ENCODE measurements at places on chromosomes 2 and 18.

DNA sequence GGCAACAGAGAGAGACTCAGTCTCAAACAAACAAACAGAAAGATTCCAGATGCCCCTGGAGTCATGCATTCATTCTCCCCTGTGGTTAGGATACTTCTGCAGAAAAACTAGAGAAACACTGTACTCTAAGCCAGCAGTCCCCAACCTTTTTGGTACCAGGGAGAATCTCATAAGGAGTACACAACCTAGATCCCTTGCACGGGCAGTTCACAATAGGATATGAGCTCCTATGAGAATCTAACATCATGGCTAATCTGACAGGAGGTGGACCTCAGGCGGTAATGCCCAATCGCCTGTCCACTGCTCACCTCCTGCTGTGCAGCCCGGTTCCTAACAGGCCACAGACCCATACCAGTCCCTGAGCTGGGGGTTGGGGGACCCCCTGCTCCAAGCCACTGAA lies 18.3 kb downstream of the PSME4 start:
- DNase-seq: no peak
- no peak overlapping the region for H3K4me3 ChIP-seq
- no peak overlapping the region for H3K27ac ChIP-seq

DNA sequence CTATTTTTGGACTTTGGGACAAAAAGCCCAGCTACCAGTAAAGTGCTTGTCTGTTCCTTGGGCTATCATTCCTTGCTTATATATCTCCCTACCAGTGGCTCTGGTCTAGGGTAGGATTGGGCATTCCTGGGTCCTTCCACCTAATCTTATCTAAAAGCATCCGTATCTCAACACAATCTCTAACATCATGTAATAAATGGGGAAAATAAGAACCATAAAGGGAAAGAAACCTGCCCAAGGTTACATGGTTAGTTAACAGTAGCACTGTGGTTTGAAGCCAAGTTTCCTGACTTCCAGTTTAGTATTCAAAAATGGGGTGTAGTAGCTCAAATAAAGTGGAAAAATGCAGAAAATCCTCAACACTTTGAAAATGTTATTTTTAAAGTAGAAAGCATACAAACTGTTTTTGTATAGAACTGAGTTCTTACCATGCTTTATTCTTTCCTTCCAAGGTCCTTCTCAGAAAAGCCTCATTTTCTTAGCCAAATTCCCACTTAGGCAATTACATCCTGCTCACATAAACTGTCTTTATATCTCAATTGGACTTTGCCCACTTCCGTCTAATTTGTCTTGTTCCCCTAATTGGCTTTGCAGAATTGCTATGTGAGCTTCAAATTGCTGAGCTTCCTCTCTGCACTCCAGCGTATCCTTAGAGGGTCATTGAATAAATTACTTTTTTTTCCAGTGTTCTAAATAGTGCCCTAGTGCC lies 273.1 kb upstream of the UBE2E3 start:
- no peak for DNase-seq
- no peaks in the 10 kb centered on the region for H3K27me3 ChIP-seq
- H3K4me3 ChIP-seq: no peak overlapping the region
- H3K27ac ChIP-seq: no peak overlapping the region
- H3K4me1 ChIP-seq: no peaks in the 10 kb centered on the region
- no peaks in the 10 kb centered on the region for H3K36me3 ChIP-seq

DNA sequence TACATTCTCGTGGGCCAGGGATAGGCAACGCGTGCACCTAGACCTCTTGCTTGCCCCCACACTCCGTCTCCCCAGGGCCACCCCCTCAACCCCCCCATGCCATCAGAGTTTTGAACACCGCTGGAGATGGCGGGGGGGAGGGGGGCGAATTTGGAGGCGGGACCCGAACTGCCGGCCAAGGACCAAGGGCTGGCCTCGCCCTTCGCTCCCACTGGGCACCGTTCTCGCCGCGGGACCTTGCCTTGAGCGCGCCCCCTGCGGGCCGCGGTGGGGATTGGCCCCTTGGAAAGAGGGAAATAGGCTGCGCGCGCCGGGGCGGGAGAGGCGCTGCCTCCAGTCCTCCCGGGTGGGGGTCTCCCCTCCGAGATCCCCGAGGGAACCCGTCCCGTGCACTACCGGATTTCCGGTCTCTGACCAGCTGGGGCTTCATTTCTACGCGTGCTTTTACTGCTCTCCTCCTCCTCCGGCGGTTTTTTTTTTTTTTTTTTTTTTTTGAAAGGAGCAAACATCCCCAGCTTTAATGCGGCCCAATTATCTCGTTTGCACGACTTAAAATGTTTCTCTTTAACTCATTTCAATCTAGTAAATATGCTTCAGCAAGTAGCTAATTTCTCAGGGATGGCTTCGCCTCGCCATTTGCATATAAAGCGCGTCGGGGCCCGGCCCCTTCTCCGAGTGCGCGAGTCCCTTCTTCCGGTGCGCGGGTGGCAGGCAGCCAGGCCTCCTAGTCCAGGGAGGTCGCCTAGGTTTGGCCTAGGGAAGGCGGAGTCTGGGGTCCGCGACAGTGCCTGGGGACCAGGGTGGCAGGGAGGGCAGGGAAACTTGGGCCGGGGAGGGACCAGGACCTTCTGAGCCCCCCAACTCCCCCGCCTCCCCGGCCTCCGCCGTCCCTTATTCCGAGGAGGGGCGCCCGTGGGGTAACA lies 10.0 kb upstream of the GBX2 start:
- peaks cover 2% of the 10 kb centered on the region for H3K36me3 ChIP-seq
- H3K27me3 ChIP-seq: peaks cover 25% of the 10 kb centered on the region
- H3K27ac ChIP-seq: no peak overlapping the region
- no peak overlapping the region for H3K4me3 ChIP-seq

- DNase-seq: no peak
- no peak overlapping the region for H3K27ac ChIP-seq
- H3K4me1 ChIP-seq: peaks cover 4% of the 10 kb centered on the region
- no peaks in the 10 kb centered on the region for H3K27me3 ChIP-seq
Measured at GRCh38 chr2:199851883-199852282, 891 bp upstream of the FTCDNL1 start.

DNA sequence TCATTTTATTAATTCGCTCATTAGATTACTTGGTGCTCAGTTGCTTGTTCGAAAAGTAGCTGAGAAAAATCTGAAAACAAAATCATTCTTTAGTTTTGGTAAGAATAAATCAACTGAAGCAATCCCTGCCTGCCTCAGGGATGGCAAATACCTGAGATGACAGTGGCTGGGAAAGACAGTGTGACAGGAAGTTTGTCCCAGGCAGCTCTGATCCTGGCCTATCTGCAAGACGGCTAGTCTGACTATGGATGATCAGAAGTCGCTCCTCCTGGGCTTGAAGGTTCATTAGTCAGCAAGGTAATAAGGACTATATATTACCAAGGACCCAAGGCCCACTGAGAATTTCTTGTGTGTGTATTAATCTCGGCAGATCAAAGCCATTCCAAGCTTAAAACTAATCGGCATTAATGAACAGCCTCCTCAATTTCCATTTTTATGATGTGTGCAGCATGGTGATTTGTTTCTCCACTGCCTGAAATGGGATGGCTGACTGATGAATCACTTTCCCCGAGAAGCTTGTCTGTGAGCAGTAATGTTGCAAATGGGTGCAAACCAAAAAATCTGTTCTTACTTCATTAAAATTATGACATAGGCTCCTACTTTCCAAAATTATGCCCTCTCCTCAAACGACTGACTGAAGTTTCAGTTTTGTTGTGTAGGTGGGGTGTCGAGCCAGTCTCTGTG lies 199.9 kb downstream of the ACTR3 start:
- no peak for DNase-seq
- no peaks in the 10 kb centered on the region for H3K27me3 ChIP-seq
- no peak overlapping the region for H3K27ac ChIP-seq
- no peaks in the 10 kb centered on the region for H3K4me1 ChIP-seq
- no peak overlapping the region for H3K4me3 ChIP-seq

- no peaks in the 10 kb centered on the region for H3K36me3 ChIP-seq
- no peaks in the 10 kb centered on the region for H3K27me3 ChIP-seq
- H3K4me3 ChIP-seq: no peak overlapping the region
- no peak overlapping the region for H3K27ac ChIP-seq
Measured at GRCh38 chr2:146312899-146313298, 1531.9 kb upstream of the ACVR2A start.

GRCh38 chr2:10326707-10327594 lies 24.2 kb downstream of the HPCAL1 start:
- H3K36me3 ChIP-seq: peaks cover 13% of the 10 kb centered on the region
- no peak for DNase-seq
- no peak overlapping the region for H3K27ac ChIP-seq
- H3K4me1 ChIP-seq: peaks cover 74% of the 10 kb centered on the region
- no peak overlapping the region for H3K4me3 ChIP-seq

DNA sequence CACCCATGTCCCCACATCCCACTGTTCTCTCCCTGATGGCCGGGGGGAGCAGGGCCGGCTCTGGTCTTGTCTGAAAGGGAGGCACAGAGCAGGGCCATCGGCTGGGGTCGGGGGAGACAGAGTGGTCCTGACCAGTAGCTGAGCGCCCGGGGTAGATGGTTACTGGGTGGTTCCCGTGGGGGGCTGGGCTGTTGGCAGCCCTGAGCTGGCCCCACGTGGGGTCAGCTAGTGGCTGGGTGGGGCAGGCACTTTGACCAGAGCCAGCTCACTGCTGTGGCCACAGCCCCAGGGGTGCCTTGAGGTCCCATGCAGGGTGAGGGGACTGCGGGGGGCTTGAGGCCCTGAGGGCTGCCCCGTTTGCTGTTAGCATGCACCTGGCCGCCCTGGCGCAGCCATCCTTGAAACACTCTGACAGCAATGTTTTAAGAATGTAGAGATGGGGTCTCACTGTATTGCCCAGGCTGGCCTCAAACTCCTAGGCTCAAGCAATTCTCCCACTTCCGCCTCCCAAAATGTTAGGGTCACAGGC lies 12.3 kb upstream of the NEU4 start:
- no peak overlapping the region for H3K27ac ChIP-seq
- no peaks in the 10 kb centered on the region for H3K36me3 ChIP-seq
- no peak for DNase-seq
- H3K4me1 ChIP-seq: peaks cover 2% of the 10 kb centered on the region

- no peak overlapping the region for H3K4me3 ChIP-seq
- no peak for DNase-seq
- peaks cover 16% of the 10 kb centered on the region for H3K4me1 ChIP-seq
- peaks cover 27% of the 10 kb centered on the region for H3K36me3 ChIP-seq
- no peaks in the 10 kb centered on the region for H3K27me3 ChIP-seq
- H3K27ac ChIP-seq: no peak overlapping the region
Measured at GRCh38 chr18:47888156-47888555, 42.3 kb downstream of the SMAD2 start.

DNA sequence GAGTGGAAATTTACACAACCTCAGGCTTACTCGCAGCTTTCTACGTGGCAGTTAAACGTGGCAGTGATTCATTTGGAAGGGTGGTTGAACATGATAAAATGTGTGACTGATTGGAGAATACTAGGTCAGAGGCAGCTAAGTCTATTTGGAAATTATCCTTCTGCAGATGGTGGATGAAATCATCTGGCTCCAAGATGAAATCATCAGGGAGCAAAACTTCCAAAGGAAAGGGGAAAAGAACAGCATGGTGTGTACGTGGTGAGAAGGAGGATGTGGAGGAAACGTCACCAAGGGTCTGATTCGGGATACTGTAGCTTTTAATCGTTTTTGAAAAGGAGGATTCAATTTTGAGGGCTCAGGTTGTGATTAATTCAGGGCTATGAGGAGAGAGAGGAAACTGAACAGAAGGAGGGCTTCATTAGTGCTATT lies 47.9 kb downstream of the COL3A1 start:
- no peaks in the 10 kb centered on the region for H3K27me3 ChIP-seq
- no peaks in the 10 kb centered on the region for H3K4me1 ChIP-seq
- no peaks in the 10 kb centered on the region for H3K36me3 ChIP-seq

- H3K4me1 ChIP-seq: no peaks in the 10 kb centered on the region
- H3K27me3 ChIP-seq: no peaks in the 10 kb centered on the region
- H3K36me3 ChIP-seq: no peaks in the 10 kb centered on the region
- DNase-seq: no peak
- H3K4me3 ChIP-seq: no peak overlapping the region
- no peak overlapping the region for H3K27ac ChIP-seq
Measured at GRCh38 chr2:124970030-124970429, 944.9 kb downstream of the CNTNAP5 start.

DNA sequence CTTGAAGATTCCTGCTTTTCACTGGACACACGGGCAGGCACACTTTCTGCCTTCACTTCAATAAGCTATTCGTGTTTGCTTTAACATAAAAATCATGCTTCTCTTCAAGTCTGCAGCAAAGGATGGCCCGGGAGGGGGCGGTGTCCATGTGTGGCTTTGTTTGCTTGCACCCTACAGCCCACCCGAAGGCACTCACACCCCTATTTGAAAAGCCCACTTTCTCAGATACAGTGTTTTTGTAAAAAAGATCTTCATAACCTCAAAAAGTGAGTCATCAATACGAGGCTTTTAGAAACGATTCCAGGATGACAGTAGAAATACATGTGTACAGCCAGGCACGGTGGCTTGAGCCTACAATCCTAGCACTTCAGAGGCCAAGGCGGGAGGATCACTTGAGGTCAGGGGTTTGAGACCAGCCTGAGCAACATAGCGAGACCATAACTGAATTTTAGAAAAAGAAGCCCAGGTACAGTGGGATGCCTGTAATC lies 36.5 kb upstream of the HPCAL1 start:
- DNase-seq: no peak
- H3K27me3 ChIP-seq: peaks cover 3% of the 10 kb centered on the region
- H3K36me3 ChIP-seq: no peaks in the 10 kb centered on the region
- no peak overlapping the region for H3K4me3 ChIP-seq

DNA sequence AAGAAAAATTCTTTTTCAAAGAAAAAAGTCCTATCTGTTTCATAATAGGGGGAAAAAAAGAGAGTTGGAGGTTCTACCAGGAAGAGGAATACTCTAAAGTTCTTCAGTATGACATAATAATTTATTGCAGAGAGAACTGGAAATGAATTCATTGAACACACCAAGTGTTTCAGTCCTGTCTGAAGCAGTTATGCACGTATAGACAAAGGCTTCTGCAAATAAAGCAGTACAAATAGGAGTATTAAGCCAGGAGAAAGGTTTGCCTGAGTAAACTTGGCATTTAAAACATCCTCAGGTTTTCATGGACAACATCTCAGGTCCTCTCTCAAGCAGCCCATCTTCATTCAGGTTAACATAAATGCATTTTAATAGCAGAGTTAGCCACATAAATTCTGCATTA lies 141.6 kb downstream of the CCDC148 start:
- peaks cover 2% of the 10 kb centered on the region for H3K27me3 ChIP-seq
- H3K4me1 ChIP-seq: peaks cover 2% of the 10 kb centered on the region
- no peak overlapping the region for H3K4me3 ChIP-seq
- no peak for DNase-seq

- H3K4me1 ChIP-seq: no peaks in the 10 kb centered on the region
- H3K36me3 ChIP-seq: no peaks in the 10 kb centered on the region
- H3K4me3 ChIP-seq: no peak overlapping the region
- no peak for DNase-seq
- H3K27ac ChIP-seq: no peak overlapping the region
Measured at GRCh38 chr18:60755134-60755533, 382.6 kb upstream of the MC4R start.

GRCh38 chr2:23745726-23746105 lies 181.2 kb downstream of the ATAD2B start:
- no peaks in the 10 kb centered on the region for H3K27me3 ChIP-seq

GRCh38 chr18:55153346-55153745 lies 194.1 kb upstream of the CCDC68 start:
- peaks cover 11% of the 10 kb centered on the region for H3K4me1 ChIP-seq
- no peak overlapping the region for H3K27ac ChIP-seq
- DNase-seq: no peak
- H3K27me3 ChIP-seq: peaks cover 2% of the 10 kb centered on the region

DNA sequence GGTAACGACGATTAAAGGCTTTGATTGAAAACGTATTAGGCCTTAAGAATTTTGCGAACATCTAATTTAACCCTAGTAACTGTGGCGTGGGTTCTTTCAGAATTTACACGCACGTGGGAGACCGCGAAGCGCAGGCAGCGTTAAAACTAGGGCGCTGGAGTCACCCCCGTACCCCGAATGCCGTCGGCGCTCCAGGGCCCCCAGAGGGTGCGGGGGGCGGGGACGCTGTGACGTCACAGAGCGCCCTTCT lies 673 bp upstream of the SMCHD1 start:
- peak overlapping the region; percentile 96 for H3K4me3 ChIP-seq
- DNase-seq: peak; percentile 90
- H3K36me3 ChIP-seq: peaks cover 10% of the 10 kb centered on the region
- H3K27me3 ChIP-seq: no peaks in the 10 kb centered on the region
- H3K27ac ChIP-seq: peak overlapping the region; percentile 99

Measured in memory B cell (primary cell).